ENCODE measurements at places on chromosomes 3 and 15. TPM values are rescaled to one million over a fixed set of nuclear protein-coding genes. Genes with fewer than 3 reads are reported as not detected.

ST3GAL6 gene
- total RNA-seq = 15.0 TPM

LRRC31 gene
- total RNA-seq = 6.5 TPM

CTXND1 gene
- 1.0 TPM for total RNA-seq

TMEM212 gene
- not detected for total RNA-seq

SLC6A1 gene
- total RNA-seq = 5.7 TPM

EPHA6 gene
- 14.3 TPM for total RNA-seq

CAMK2N2 gene
- not detected for total RNA-seq

- H3K4me1 ChIP-seq = peaks cover 7% of the 10 kb centered on the region
- no peak overlapping the region for H3K4me3 ChIP-seq
- no peak overlapping the region for H3K27ac ChIP-seq
Observed at GRCh38 chr3:140187656-140188221, 252.8 kb downstream of the CLSTN2 start.

DNA sequence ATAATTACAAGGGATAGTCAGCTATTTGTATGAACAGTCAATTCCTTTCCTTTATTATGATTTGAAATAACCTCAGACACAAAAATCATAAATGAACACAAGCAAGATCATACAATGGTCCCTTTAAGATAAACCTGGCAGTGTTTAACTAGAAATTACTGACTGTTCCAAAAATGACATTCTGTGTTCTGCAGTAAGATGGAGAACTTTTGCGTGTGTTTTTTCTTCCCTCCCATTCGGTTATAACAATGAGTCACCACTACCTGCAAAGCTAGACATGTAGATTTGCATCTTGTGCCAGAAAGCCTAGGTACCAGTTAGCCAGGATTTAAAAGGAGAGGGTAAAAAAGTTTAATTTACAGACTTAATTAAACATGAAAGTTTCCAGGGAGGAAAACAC is 248.2 kb upstream of the ADAMTS9 start:
- no peak overlapping the region for H3K27ac ChIP-seq
- no peaks in the 10 kb centered on the region for H3K27me3 ChIP-seq
- H3K4me1 ChIP-seq = peaks cover 22% of the 10 kb centered on the region
- H3K4me3 ChIP-seq = no peak overlapping the region

GRCh38 chr15:65068403-65068788 is 605 bp upstream of the RASL12 start:
- H3K36me3 ChIP-seq = no peaks in the 10 kb centered on the region
- peak overlapping the region; percentile 70 for H3K27ac ChIP-seq
- no peak overlapping the region for H3K4me3 ChIP-seq

- H3K4me3 ChIP-seq = peak overlapping the region; percentile 36
- H3K4me1 ChIP-seq = peaks cover 5% of the 10 kb centered on the region
- H3K27ac ChIP-seq = no peak overlapping the region
- peaks cover 66% of the 10 kb centered on the region for H3K27me3 ChIP-seq
- no peaks in the 10 kb centered on the region for H3K36me3 ChIP-seq
- DNase-seq = peak; percentile 61
Observed at GRCh38 chr3:45225465-45226205, 452 bp downstream of the TMEM158 start.

DNA sequence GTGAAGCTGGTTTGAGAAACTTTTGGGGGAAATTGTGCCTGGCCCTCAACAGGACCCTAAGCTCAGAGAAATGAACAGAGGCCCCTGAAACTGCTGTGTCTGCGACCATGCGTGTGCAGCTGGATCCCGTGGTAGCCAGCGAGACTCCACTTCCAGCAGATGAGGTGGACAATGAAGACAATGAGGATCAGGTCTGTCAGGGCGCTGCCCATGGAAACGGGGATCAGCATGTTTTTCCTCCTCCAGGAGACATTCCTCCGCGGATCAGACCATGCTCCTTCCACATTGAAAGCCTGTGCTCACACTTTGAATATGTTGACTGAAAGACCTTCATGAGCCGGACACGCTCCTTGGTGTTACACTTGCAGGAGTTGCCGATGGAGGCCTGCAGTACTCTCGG is 1439.8 kb upstream of the ALCAM start:
- no peak for DNase-seq
- no peaks in the 10 kb centered on the region for H3K27me3 ChIP-seq
- H3K4me3 ChIP-seq = no peak overlapping the region
- H3K4me1 ChIP-seq = no peaks in the 10 kb centered on the region
- H3K27ac ChIP-seq = no peak overlapping the region

- peak; percentile 42 for DNase-seq
Observed at GRCh38 chr15:39393575-39394335, 187.1 kb upstream of the THBS1 start.

- no peaks in the 10 kb centered on the region for H3K27me3 ChIP-seq
- H3K4me3 ChIP-seq = no peak overlapping the region
- no peak overlapping the region for H3K27ac ChIP-seq
- no peaks in the 10 kb centered on the region for H3K36me3 ChIP-seq
- no peak for DNase-seq
- H3K4me1 ChIP-seq = no peaks in the 10 kb centered on the region
Observed at GRCh38 chr15:83991163-83991562, 244.4 kb upstream of the GOLGA6L4 start.

GRCh38 chr3:52015438-52016228 is 19.9 kb upstream of the RPL29 start:
- no peaks in the 10 kb centered on the region for H3K4me1 ChIP-seq
- no peak overlapping the region for H3K4me3 ChIP-seq
- H3K27me3 ChIP-seq = no peaks in the 10 kb centered on the region
- no peaks in the 10 kb centered on the region for H3K36me3 ChIP-seq
- DNase-seq = no peak

GRCh38 chr3:12579905-12580304 is 23.0 kb downstream of the MKRN2 start:
- peak overlapping the region; percentile 62 for H3K27ac ChIP-seq
- no peak overlapping the region for H3K4me3 ChIP-seq
- no peaks in the 10 kb centered on the region for H3K27me3 ChIP-seq
- H3K4me1 ChIP-seq = peaks cover 4% of the 10 kb centered on the region
- H3K36me3 ChIP-seq = no peaks in the 10 kb centered on the region

DNA sequence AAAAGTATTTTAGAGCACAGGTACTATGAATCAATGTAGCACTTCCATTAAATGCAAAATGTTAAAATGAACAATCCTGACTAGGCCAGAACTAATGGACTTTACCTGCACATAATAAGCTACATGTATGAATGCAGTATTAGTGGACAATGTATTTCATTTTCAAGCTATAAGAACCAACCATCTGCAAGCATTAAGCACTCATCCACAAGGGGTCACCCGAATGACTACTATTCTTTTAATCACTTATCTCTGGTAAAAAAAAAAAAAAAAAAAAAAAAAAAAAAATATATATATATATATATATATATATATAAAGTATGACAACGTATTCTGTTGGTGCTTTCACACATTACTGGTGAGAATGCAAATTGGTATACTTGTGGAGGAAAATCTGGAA is 7.2 kb downstream of the HERC1 start:
- H3K27me3 ChIP-seq = no peaks in the 10 kb centered on the region
- no peaks in the 10 kb centered on the region for H3K4me1 ChIP-seq
- H3K27ac ChIP-seq = no peak overlapping the region
- no peak overlapping the region for H3K4me3 ChIP-seq
- H3K36me3 ChIP-seq = no peaks in the 10 kb centered on the region

DNA sequence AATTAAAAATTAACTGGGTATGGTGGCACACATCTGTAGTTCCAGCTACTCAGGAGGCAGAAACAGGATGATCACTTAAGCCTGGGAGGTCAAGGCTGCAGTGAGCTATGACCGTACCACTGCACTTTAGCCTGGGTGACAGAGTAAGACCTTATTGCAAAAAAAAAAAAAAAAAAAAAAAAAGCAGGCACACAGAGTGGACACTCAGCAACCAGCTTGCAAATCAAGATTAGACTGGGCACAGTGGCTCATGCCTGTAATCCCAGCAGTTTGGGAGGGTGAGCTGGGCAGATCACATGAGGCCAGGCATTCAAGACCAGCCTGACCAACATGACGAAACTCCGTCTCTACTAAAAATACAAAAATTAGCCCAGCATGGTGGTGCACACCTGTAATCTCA is 5.4 kb downstream of the CLN6 start:
- peaks cover 13% of the 10 kb centered on the region for H3K4me1 ChIP-seq
- no peak overlapping the region for H3K4me3 ChIP-seq
- no peaks in the 10 kb centered on the region for H3K36me3 ChIP-seq
- no peaks in the 10 kb centered on the region for H3K27me3 ChIP-seq
- no peak for DNase-seq
- H3K27ac ChIP-seq = no peak overlapping the region

GRCh38 chr3:16239086-16239770 is 25.5 kb downstream of the DPH3 start:
- H3K4me1 ChIP-seq = peaks cover 8% of the 10 kb centered on the region
- no peaks in the 10 kb centered on the region for H3K36me3 ChIP-seq
- H3K27me3 ChIP-seq = no peaks in the 10 kb centered on the region
- no peak overlapping the region for H3K4me3 ChIP-seq
- H3K27ac ChIP-seq = peak overlapping the region; percentile 61
- DNase-seq = no peak

DNA sequence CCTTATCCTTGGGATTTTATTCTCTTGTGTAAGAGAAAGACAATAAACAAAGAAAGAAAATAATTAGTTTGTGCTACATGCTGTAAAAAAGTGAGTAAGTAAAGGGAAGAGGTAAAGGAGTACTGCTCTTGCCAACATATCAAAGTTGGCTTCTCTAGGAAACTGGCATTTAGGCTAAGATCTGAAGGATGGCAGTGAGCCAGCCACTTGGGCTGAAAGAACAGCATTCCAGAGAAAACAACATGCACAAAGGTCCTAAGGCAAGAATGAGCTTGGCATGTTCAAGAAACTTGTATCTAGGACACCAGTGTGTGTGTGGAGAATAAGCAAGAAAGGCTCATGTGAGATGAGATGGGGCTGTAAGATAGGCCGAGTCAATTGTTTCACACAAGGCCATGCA is 245.5 kb upstream of the MANF start:
- H3K4me3 ChIP-seq = no peak overlapping the region
- no peak for DNase-seq
- H3K36me3 ChIP-seq = no peaks in the 10 kb centered on the region

DNA sequence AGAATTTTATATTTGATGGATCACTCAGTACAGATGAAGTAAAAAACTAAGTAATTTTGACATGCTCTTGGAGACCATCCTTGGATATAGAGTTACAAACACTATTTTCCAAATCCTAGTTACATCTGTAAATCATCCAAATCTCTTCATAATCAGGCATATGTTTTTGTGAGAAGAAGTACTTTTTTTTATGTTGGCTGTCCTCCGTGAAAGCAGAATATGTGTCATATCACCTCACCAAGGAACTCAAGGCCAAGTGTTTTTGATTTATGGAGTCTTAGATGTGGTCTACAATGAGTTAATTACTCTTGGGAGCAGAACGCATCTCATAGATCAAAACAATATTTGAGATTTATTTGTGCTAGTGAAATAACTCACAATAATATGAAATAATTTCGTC is 416.5 kb upstream of the TGFBR2 start:
- H3K4me3 ChIP-seq = no peak overlapping the region
- no peaks in the 10 kb centered on the region for H3K27me3 ChIP-seq
- no peak overlapping the region for H3K27ac ChIP-seq
- peaks cover 5% of the 10 kb centered on the region for H3K4me1 ChIP-seq

GRCh38 chr3:12663401-12663935 is 449 bp downstream of the RAF1 start:
- DNase-seq = peak; percentile 53
- peaks cover 28% of the 10 kb centered on the region for H3K4me1 ChIP-seq
- no peaks in the 10 kb centered on the region for H3K27me3 ChIP-seq
- peak overlapping the region; percentile 97 for H3K27ac ChIP-seq

DNA sequence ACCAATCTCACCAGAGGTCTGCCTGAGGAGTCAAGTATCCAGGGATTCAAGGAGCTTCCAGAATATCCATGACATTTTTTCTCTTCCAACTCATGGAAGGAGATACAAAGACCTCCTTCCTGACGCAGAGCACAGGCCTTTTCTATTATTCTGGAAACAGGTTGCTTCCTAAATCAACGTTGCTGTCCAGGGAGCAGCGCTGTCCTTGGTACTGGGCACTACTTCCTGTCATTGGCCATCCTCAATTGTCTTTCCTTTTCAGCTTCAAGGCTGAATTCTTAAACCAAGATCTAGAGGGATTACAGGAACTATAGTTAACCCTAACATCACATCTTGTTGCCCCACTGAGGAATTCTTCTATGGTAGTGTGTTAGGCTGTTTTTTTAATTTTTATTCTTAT is 50.4 kb upstream of the TBC1D21 start:
- peak; percentile 57 for DNase-seq
- H3K27ac ChIP-seq = no peak overlapping the region
- H3K27me3 ChIP-seq = peaks cover 2% of the 10 kb centered on the region
- no peaks in the 10 kb centered on the region for H3K4me1 ChIP-seq
- no peaks in the 10 kb centered on the region for H3K36me3 ChIP-seq

- H3K36me3 ChIP-seq = no peaks in the 10 kb centered on the region
- H3K4me1 ChIP-seq = no peaks in the 10 kb centered on the region
- no peak overlapping the region for H3K27ac ChIP-seq
- DNase-seq = no peak
- no peak overlapping the region for H3K4me3 ChIP-seq
- H3K27me3 ChIP-seq = no peaks in the 10 kb centered on the region
Observed at GRCh38 chr3:44942202-44942921, 33.6 kb downstream of the ZDHHC3 start.

GRCh38 chr3:64651741-64652241 is 36.0 kb downstream of the ADAMTS9 start:
- H3K4me1 ChIP-seq = peaks cover 6% of the 10 kb centered on the region
- no peak overlapping the region for H3K27ac ChIP-seq
- no peak for DNase-seq
- no peaks in the 10 kb centered on the region for H3K36me3 ChIP-seq
- no peak overlapping the region for H3K4me3 ChIP-seq
